ENCODE measurements at places on chromosomes 3 and 15.
A peak's percentile ranks its signal among the peaks of the same experiment; 100 is the strongest.

- no peak for DNase-seq
Measured at GRCh38 chr3:156723182-156723619, 48.8 kb downstream of the TIPARP start.

DNA sequence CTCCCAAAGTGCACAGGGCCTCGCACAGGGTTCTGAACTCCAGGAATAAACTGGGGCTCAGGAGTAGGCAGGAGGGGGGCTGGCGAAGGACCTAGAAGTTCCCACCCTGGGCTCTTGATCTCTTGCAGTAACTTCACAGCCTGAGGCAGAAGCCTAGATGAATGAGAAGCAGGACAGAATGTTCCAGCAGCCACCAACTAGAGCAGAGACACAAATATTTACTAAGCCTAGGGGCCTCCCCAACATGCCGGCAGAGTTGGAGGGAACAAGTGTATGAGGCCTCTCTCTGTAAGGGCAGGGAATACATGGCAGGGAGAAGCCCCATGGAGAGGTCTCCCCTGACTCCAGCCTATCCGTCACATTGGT, 25.3 kb upstream of the C15orf39 start:
- DNase-seq: peak; percentile 70

DNA sequence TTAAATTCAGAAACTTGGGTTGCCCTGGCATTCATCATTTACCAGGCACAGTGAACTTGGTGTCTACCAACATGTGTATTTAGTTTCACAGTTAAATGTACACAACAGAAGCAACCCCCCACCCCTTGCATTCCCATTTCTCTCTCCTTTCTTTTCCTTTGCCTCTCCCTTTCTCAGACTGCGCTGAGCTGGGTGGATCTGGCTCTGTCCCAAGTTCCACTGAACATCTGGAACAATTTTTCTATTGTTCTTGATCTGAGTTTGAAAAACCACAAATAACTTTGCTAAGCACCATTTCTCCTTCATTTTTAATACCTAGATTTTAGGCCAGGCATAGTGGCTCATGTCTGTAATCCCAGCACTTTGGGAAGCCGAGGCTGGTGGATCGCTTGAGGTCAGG, 242.2 kb downstream of the ABHD5 start:
- DNase-seq: no peak

- peak; percentile 94 for DNase-seq
Measured at GRCh38 chr3:183635431-183636220, at the start of gene KLHL24. KLHL24 (plus strand) TSS chr3:183635623; CDS start chr3:183650357, 14,734 bp downstream.

DNA sequence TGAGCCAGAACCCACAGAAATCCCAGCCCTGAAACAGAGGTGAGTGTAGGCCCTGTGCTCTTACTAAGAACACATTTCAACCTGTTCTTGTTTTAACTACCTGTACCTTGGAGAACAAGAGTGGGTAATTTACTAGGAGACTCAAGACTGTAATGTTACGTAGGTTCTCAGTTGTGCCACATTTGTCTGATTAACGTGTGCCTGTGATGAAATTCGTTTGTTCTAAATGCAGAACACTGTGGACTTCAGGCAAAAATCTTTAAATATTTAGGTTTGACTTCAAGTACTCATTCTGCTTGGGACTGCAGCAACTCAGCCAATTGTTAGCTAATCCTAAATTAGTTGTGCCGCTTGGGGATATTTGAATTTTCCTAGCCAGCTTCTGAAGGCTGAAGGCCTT, 28.3 kb downstream of the GTF2E1 start:
- DNase-seq: no peak

- no peak for DNase-seq
Measured at GRCh38 chr3:8524656-8525399, 23.2 kb downstream of the LMCD1 start.

GRCh38 chr3:23778446-23778845, 27.3 kb upstream of the UBE2E1 start:
- DNase-seq: peak; percentile 51

GRCh38 chr3:16468336-16469098, 45.0 kb downstream of the RFTN1 start:
- DNase-seq: peak; percentile 43

DNA sequence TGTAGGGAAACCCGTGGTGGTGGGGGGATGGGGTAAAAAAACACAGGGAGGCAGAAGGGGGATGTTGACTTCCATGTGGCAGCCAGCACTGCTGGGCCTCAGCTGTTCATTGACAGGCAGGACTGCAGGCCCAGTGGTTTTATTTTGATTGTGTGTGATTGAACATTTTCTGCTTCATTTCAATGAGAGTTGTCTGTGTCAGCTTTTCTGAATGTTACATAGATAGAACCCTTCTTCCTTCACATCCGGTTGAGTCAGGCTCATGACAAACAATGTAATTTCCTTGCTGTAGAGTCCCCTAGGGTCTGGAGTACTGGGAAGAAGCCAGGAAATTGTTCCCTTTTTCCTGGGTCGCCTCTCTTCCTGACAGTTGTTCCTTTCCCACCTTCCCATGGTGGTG, 8.2 kb upstream of the RPP25 start:
- no peak for DNase-seq

DNA sequence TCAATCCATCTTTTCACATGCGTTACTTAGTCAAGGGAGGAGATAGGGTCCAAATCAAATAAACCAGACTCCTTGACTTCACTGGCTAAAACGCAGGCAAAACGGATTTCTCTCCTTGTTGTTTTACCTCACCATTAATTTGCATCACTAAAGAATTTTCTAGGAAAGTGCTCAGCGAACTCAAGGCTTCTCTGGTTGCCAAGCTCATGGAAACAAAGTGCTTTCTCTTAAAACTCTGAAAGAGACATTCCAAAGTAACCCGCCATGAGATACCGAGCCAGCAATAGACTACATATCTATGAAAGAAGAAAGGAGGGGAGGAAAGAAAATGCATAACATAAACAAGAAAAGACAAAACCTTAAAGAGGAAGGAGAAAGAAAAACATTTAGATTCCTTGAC, 211.7 kb upstream of the WNT5A start:
- DNase-seq: no peak

DNA sequence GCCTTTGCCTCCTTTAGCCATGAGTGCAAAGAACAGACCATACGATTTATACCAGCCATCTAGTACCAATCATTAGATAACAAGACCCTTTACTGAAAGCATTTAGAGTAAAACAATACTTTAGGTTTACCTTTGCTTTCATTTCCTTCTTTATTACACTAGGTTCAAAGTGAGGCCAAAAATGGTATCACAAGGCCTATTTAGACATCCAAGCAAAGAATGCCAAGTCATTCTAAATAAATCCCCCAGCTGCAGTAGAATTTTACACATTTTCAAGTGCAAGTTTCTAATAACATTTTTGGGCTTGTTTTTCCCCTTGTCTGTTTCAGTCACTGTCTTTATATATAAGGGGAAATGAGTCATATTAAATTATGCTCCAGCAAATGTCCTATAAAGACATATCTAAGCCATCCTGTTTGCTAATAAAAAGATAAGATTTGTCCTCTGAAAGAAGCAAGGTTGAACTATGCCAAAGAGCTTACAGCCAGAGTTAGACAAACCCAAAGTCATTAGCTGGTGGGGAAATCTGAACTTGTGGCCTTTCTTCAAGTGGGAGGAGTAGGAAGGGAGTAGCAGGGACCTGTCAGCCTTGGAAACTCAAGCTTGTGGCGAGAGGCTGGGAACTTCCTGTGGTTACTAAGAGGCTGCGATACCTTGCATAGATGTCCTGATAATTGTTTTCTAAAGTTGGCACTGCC, 232.7 kb downstream of the MECOM start:
- DNase-seq: peak; percentile 5

- peak; percentile 48 for DNase-seq
Measured at GRCh38 chr3:41259449-41260062, 60.3 kb downstream of the CTNNB1 start.

GRCh38 chr15:29132735-29133181, 136.9 kb downstream of the NSMCE3 start:
- DNase-seq: no peak

- DNase-seq: no peak
Measured at GRCh38 chr15:31499236-31499952, 172.8 kb downstream of the KLF13 start.

DNA sequence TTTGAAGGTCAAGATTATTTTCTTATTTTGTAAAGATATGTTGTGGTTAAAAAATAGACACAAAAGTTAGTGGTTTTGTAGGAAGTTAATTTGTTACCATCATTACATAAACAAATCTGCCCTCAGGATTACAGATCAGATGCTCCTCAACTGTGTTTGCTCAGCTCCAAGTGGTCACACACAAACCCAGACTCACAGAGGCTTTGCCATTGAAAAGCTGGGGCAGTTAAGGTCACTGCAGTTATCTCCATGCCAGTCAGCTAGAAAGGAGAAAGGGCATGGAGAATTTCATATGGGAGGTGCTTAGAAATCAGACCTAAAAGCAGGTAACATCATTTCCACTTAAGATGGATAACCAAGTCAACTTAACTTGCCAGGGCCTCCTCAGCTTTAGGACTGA, 825.7 kb upstream of the GBE1 start:
- no peak for DNase-seq

GRCh38 chr15:42157381-42157780, 945 bp upstream of the PLA2G4F start:
- DNase-seq: no peak

Measured in fibroblast of villous mesenchyme (primary cell).